Activated CD4-positive, alpha-beta T cell treated with anti-CD3 and anti-CD28 coated beads, Interleukin-2, amount 50 U/mL, for 24 hours (primary cell): ENCODE measurements at places on chromosomes 1 and 21.

- no peak for DNase-seq
Observed at GRCh38 chr1:45412899-45413298, 72.7 kb upstream of the MUTYH start.

GRCh38 chr1:43824795-43825194 lies 108.8 kb upstream of the ARTN start:
- no peak for DNase-seq

GRCh38 chr1:62435231-62436038 lies 1.4 kb upstream of the USP1 start:
- no peak for DNase-seq

DNA sequence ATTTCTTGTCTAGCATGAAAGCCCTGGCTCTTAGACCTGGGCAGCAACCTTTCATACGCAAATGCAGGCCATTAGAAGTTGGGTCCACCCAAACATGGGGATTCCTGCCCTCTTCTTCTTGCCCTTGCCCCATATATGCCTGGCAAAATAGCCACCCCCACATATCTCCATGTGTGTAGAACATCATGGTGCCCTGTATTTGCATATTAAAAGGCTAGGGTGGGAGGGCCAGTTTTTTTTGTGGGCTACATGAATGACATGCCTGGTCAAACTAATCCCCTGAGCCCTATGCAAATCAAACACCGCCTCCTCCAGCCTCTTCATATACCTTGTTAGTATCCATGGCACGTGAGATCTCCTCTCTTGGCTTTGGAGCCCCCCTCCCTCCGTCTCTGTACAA lies 24.7 kb downstream of the MFSD2A start:
- DNase-seq: no peak

GRCh38 chr1:33402206-33402605 lies 28.7 kb downstream of the PHC2 start:
- no peak for DNase-seq

GRCh38 chr1:6961289-6961688 lies 176.0 kb downstream of the CAMTA1 start:
- no peak for DNase-seq

DNA sequence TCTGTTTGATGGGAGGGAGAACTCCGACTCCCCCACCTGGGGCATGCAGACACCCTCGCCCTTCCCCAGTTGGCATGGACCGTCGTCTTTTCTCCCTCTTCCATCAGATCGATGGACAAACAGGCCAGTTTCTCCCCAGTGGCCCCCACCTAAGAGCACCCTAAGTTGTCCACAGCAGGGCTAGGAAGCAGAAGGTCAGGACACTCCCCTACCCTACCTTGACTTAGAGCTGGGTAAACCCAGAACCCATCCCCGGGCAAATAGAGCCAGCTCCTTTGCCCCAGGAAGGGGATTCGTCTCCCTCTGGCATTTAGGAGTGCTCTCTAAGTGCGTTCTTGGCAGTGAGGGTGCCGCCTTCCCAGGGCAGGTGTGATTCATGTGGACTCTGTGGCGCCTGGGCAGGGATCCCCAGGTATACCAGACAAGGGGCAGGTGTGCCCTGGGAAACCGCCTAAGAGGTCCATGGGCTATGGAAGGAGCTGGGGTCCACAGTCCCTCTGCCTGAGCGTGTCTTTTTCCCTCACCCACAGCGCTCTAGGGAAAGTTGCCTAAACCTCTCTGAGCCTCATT lies 2.7 kb upstream of the RUNX3 start:
- no peak for DNase-seq

GRCh38 chr21:46226146-46226545 lies 2.4 kb downstream of the LSS start:
- no peak for DNase-seq
